RKO (cell line): ENCODE measurements at places on chromosomes 12 and 14.

DNA sequence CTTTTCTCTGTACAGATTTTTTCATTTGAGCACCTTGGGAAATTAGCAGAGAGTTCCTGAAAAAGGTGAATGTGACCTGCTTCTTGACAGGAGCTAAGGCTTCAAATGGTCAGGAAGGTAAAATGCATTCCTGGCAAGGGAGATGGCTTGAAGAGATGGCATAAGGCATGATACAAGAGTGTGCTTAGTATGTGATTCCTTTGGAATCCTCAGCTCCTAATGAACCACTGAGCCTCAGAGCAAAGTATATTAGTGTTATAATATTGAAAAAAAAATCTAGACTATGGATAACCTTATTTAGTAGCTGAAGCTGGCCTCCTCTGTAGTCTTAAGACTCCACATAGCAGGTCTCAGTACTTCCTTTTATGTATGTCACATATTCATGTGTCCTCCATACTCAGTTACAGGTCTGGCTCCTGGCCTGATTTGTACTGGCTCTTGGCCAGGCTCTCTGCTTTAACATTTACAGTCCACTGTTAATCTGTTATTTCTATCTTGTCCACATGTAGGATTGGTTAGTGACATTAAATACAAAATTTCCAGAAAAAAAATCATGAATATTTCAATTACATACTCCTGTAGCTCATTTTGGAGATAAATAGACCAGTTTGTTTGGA is 17.9 kb downstream of the TOGARAM1 start:
- no peak for DNase-seq

DNA sequence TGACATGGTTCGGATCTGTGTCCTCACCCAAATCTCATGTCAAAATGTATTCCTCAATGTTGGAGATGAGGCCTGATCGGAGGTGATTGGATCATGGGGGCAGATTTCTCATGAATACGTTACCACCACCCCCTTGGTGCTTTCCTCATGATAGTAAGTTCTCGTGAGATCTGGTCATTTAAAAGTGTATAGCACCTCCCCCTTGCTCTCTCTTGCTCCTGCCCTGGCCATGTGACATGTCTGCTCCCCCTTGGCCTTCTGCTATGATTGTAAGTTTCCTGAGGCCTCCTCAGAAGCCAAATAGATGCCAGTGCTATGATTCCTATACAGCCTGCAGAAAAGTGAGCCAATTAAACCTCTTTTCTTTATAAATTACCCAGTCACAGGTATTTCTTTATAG is 7.1 kb downstream of the OR6C68 start:
- no peak for DNase-seq

- DNase-seq = no peak
Observed at GRCh38 chr12:57146092-57146491, 1.3 kb downstream of the LRP1-AS start.

GRCh38 chr14:103746701-103747100 is 31.1 kb downstream of the ZFYVE21 start:
- DNase-seq = peak; percentile 20

GRCh38 chr14:100042286-100042685 is 22.9 kb upstream of the EVL start:
- no peak for DNase-seq

- DNase-seq = no peak
Observed at GRCh38 chr14:64573109-64573508, 23.3 kb downstream of the PPP1R36 start.

DNA sequence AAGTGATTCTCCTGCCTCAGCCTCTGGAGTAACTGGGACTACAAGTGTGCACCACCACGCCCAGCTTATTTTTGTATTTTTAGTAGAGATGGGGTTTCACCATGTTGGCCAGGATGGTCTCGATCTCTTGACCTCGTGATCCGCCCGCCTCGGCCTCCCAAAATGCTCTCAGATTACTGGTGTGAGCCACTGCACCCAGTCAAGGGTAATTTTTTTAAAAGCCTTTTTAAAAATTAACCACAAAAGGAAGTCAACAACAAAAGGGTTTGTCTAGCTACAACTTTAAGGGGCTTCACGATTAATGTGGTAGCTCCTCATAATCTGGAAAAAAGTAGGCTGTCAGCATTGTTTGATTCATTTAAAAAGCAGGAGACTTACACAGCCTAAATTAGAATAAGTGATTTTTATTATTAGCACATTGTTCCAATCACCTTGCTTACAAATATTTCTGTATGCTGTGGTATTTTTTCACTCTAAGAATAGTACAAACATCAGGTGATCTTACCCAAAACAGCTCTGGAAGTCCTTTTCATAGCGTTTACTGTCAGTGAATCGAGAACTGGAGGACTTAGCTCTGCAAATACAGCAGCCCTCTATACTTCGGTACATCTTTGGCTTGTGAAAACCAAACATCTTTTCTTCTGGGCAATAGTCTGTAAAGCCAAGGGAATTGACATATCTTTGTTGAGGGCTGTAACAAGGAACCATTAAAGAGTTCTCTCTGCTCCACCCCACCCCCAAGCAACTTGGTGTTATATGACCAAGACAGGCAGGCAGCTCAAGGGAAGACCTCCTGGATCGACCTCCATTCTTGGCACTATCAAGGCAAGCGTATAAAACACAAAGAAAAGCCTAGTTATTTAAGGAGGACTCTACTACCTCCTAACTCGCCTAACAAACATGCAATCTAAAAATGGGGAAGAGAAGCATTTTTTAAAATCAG is 28.1 kb downstream of the SINHCAF start:
- DNase-seq = no peak
